ENCODE measurements at places on chromosomes 2 and 18.

- no peak for DNase-seq
Observed at GRCh38 chr2:48120759-48121242, 214.5 kb upstream of the FBXO11 start.

DNA sequence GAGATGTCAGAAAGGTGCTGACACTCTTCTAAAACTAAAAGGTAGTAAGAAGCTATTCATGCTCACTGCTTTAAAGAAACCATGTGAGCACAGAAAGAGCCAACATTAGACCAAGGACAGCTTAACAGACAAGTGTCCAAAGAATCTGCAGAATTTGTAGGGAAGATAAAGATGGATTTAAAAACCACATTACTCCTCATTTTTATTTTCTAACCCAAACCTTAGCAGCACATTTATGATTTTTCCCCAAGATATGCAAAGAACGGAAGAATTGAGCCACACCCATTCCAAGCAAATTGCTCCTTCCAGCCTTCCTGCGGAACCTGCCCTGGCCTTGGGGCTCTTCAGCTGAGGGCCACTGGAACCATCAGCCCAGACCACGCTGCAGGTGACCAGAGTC is 26.9 kb downstream of the MBP start:
- no peak for DNase-seq

- DNase-seq, result peak; percentile 1
Observed at GRCh38 chr18:67001052-67001451, 397.2 kb upstream of the CDH19 start.

GRCh38 chr18:13513021-13513420 is 213.3 kb downstream of the FAM210A start:
- peak; percentile 47 for DNase-seq

GRCh38 chr2:230783101-230783500 is 70.5 kb downstream of the CAB39 start:
- DNase-seq, result no peak

DNA sequence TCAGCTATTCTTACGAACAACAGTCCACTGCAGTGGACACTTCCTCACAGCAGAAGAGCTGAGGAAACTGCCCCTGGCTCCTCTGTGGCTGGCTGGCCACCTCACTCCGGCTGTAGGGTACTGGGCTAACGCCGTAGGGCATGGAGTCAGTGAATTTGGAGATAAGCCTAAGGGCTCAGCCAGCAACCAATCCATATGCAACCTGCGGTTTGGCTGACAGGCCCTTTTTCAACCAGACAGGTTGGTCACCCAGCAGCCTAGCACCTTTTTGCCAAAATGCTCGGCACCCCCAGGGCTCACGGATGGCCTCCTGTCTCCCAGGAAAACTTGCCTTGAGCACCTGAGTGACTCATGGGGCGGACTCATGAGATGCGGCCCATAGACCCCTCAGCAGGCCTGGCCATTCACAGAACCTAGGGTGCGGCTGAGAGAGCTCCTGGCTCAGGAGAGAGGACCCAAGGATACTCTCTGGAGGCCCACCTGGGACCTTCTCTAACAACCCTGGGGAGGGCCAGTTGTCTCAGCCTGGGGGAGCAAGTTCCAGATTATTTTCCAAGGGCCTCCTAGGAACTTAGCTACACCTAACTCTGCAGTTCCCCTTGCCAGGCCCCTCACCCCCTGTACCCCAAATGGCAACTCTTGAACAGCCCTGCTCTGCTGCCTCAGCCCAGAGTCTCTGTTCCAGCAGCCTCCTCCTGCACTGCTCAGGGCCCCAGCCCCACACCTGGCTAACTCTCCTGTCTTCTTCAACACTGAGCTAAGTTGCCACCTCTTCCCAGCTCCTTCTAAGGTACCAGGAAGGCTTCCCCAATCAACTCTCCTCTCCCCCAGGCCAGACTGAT is 252.1 kb downstream of the CYP26B1 start:
- DNase-seq, result no peak

DNA sequence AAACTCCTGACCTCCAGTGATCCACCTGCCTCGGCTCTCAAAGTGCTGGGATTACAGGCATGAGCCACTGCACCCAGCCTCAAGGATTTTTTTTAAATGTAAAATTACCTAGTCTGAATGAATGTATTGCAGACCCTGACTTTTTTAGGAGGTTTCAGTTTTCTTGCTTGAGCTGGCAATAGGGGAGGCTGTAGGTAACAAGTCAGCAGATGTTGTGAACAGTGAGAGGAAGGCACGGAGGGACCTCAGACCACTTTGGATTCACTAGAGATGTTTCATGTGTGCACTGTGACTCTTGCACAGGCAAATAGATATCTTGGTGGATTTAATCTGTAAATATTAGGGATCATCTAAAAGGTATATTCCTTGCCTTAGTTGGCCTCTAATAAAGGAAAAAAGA is 6.4 kb downstream of the NDUFV2 start:
- no peak for DNase-seq

DNA sequence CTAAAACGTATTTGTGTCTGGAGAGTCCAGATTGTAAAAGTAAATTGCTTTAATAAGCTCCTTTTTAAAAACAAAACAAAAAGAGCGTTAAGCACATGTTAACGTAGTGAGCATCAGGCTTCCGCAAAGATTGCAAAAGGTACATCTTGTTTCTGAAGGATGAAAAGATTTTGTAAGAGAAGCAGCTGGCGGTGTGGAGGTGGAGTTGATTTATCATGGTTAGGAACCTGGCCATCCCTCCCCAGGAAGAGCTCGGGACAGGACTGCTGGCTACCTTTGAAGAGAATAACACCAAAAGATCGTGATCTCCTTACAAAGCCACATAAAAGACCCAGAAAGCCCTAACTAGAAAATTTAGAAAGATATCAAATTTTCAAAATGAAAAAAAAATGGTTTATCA is 132.2 kb downstream of the DNER start:
- no peak for DNase-seq

GRCh38 chr2:60972889-60973656 is 44.4 kb upstream of the PEX13 start:
- no peak for DNase-seq

DNA sequence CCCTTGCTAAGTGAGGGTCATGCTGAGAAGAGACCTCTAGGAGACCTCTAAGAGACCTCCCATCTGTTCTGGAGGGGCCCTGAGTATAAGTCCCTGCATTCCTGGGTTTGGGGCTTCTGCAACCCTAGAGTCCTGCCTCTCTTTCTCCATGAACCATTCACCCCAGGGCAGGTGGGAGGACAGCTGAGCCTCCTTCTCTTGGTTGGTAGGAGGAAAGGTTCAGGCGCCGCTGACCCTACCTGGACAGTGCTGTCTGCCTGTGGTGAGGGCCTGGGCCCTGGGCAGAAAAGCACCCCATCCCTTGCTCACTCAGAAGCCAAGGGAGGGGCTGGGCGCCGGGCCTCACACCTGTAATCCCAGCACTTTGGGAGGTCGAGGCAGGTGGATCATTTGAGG is 604 bp upstream of the VIL1 start:
- no peak for DNase-seq

- DNase-seq, result no peak
Observed at GRCh38 chr2:189505492-189505891, 64.2 kb downstream of the WDR75 start.

DNA sequence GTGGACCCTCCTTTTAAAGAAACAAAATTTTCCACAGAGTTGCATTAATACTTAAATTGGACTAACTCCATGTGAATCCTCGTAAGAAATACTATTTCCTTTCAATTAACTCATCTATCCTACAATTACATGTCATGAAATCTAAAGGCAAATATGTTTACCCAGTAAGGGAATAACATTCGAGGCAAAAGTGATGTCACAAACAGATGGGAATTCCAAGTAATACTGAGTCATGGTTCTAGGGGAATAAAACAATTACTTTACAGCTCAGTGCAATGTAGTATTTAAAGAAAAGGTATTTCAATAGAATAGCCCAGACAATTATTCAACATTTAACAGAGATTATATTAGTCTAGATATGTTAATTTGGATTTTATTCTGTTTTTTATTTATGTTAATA is 205.8 kb downstream of the ZNF385B start:
- no peak for DNase-seq

- peak; percentile 23 for DNase-seq
Observed at GRCh38 chr18:74589021-74589420, 8.6 kb upstream of the ZNF407 start.

- no peak for DNase-seq
Observed at GRCh38 chr18:47983055-47983454, 52.6 kb upstream of the SMAD2 start.

DNA sequence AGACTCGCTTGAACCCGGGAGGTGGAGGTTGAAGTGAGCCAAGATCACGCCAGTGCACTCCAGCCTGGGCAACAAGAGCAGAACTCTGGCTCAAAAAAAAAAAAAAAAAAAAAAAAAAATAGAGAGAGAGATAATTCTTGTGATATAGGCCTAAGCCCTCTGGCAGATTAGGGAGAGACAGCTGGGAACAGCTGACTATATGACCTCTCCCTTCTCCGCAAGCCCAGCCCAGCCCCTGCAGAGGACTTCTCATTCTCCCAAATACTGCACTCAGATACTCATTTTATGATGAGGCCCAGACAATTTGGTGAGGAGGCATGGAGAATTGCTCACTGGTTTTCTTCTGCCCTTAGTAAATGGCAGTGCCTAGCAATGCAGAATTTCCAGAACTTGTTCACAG is 262.0 kb downstream of the HAUS1 start:
- no peak for DNase-seq

Measured in hindlimb muscle (tissue), 1 donor.